ENCODE measurements at places on chromosomes 4 and X.

- DNase-seq = no peak
These were observed 668.7 kb upstream of the EPHA5 start for GRCh38 chr4:66339007-66339406.

- DNase-seq = no peak
These were observed 183.5 kb upstream of the GPC4 start for GRCh38 chrX:133598601-133599335.

GRCh38 chr4:94803181-94803580 is 45.4 kb downstream of the BMPR1B start:
- no peak for DNase-seq

- no peak for DNase-seq
These were observed 496.9 kb downstream of the TMA16 start for GRCh38 chr4:163991298-163991865.
